ENCODE measurements at places on chromosomes 1 and 21.

- DNase-seq = peak; percentile 76
Measured at GRCh38 chr1:179121159-179121938, 39.5 kb downstream of the TOR3A start.

DNA sequence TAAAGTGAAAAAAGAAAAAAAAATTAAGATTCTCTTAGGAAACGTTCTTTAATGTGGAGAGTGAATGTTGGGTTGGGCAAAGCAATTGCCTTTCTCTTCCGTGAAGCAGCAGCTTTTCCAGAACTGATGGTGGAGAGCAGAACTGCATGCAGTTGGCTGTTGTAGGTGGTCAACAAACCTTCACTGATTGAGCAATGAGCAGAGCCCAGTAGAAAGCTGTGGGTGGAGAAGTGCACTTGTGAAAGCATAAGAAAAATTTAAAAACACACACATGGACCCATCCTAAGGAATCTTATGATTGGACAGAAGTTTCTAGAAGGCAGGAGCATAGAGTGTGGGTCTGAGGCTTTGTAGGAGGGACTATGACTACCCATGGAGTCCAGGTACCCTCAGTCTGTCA is 4.5 kb downstream of the PRELP start:
- DNase-seq = peak; percentile 26

GRCh38 chr1:5639106-5639722 is 353.0 kb downstream of the NPHP4 start:
- no peak for DNase-seq

GRCh38 chr1:90204780-90205179 is 209.9 kb downstream of the ZNF326 start:
- no peak for DNase-seq

- peak; percentile 37 for DNase-seq
Measured at GRCh38 chr1:85349224-85349623, 72.8 kb upstream of the BCL10 start.

- no peak for DNase-seq
Measured at GRCh38 chr1:205037539-205037938, 5.5 kb upstream of the CNTN2 start.

- no peak for DNase-seq
Measured at GRCh38 chr1:189192741-189193520, 1284.7 kb downstream of the BRINP3 start.
